Hindlimb muscle (tissue), 1 donor: ENCODE measurements at places on chromosomes 6 and 20.
A peak's percentile ranks its signal among the peaks of the same experiment; 100 is the strongest.

GRCh38 chr6:21371676-21372171 is 221.8 kb upstream of the SOX4 start:
- peak; percentile 74 for DNase-seq

- DNase-seq = no peak
Observed at GRCh38 chr20:32019563-32020463, 9.6 kb downstream of the CCM2L start.

GRCh38 chr6:113909224-113909856 is 52.2 kb downstream of the MARCKS start:
- peak; percentile 76 for DNase-seq

- DNase-seq = no peak
Observed at GRCh38 chr6:47743744-47744143, 38.1 kb upstream of the OPN5 start.

- DNase-seq = no peak
Observed at GRCh38 chr6:131122516-131122915, 12.8 kb upstream of the AKAP7 start.

DNA sequence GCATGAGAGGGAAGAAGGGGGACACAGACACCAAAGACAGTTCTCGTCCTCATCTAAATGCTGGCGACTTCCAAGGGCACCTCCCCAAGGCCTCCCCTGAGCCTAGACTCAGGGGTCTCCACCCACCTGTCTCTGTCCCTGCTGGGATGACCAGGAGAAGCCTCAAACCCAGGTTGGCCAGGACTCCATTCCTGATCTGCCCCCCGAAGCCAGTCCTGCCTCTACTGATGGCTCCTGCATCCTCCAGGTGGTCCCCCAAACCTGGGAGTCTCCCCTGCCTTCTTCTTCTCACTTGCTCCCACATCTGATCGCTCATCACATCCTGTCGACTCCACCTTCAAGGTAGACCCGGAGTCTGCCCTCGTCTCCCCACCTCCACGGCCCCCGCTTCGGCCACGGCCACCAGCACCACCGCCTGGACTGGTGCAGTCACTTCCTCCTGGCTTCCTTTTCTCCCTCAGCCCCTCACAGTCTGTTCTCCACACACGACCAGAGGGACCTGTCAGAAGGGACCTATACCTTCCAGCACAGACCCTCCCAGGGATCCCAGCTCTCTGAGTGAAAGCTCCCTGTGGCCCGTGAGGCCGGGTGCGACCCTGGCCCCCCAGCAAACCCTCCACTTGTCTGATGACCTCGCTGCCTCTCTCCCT is 92.1 kb downstream of the CEBPB start:
- DNase-seq = no peak

DNA sequence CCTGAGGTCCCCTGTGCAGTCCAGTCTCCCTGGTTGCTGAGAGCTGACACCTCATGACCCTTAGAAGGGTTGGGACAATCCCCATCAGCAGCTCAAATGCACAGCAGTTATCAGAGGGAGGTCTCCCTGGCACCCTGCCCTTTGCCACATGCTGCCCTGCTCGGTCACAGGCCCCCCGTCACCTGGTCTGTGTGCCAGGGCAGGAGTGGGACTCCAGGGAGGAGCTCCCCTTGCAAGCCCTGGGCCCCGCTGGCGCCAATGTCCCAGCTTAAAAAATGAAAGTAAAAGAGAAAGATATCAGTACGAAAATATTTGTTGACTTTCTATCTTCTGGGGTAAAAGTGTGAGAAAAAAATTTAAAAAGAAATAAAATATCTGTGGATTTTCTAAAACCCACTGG is 68.1 kb upstream of the SLC22A16 start:
- DNase-seq = no peak

DNA sequence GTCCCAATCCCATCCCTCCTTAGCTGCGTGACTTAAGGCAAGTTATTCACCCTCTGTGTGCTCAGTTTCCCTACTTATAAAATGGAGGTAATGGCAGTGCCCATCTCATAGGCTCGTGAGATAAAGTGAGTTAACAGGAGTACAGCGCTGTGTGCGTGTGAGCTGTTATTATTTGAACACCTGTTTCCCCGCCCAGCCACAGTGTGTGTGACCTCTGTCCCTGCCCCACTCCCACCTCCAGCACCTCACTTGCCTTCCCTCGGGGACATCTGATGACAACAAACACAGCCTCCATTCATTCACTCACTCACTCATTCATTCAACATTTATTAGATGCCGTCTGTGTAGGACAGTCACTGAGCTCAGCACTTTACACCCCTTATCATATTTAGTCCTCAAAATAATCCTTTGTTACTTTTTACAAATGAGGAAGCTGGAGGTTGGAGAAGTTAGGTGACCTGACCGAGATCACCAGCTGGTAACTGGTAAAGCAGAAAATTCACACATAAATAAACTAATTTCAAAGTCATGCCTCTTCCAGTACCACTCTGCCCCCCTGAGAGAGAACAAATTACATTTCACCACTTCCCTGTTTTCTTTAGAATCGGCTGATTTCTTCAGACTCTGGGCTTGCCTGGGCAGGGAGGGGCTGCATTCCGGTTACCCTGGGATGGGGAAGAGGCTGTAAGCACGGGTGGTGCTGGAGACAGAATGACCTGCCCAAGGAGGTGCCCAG is 58.6 kb downstream of the CPNE5 start:
- no peak for DNase-seq

DNA sequence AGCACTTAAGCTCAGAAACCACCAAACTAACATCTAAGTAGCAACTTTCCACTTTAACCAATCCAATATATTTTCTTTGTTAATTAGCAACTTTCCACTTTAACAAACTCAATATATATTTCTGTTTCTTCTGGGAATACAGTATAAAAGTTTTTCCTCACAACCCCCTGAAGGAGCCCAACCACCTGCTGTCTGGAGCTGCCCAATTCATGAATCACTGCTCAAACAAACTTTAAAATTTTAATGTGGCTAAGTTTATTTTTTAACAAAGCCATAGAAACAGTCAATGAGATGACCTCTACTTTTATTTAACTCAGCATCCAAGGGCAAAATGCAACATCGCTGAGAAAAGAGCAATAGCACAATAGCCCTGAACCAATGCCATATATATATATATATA is 500.1 kb downstream of the EPM2A start:
- DNase-seq = no peak

- DNase-seq = peak; percentile 40
Observed at GRCh38 chr20:44384423-44385027, 29.0 kb downstream of the HNF4A start.
